Activated CD8-positive, alpha-beta memory T cell treated with anti-CD3 and anti-CD28 coated beads for 48 hours (primary cell): ENCODE measurements at places on chromosomes 2 and 18.

DNA sequence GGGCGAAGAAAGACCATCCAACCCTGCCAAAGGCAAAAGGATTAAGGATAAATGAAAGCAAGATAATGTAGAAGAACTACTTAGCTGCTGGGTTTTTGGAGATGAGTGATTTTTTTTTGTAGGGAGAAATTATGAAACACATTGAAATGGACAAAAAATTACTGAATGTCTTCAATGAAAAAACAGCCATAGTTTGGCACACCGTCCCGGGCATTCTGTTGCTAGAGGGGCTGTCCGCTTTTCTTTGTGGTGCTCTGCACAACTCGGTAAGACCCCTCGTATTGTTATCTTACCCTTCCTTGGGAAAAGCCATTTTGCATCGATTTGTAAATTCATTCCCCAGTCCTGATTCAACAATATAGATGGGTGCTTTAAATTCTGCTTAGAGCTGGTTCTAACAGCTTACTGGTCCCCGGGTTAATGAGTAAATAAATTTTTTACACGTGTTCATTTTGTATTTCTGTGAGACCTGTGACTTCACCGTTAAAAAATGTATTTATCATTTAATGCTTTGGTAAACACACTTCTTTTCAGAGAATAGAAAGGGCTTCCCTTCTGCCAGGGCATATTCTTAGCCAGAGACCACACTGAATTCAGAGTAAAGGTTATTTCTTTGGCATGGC is 912 bp upstream of the LAPTM4A start:
- DNase-seq = no peak

DNA sequence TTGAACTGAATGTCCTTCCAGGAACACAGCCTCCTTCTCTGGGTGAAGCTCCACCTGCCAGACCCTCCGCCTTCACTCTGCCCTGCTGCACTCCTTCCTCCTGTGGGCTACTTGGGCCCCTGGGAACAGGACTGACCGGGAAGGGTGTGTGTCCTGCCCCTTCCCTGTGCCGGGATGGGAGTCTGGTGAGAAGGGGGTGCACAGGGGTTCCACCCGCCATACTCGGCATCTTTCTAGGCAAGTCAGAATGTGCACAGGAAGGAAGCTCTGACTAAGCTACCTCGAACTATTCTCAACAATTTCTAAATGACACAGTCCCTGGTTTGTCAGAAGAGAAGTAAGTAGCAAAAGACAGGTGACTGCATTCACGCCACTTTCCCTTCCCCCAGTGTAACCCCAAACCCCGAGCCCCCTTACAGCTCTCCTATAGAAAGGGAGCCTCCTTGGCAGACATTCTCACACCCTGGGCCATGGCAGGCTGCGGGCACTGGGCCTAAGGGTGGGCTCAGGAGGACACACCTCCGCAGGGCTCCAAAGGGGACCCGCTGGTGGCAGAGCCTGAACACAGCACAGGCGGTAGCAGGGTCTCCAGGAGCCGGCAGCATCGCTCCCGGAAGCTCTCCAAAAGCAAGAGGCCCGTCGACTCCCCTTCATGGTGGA is 184.1 kb downstream of the HDAC4 start:
- DNase-seq = peak; percentile 14

DNA sequence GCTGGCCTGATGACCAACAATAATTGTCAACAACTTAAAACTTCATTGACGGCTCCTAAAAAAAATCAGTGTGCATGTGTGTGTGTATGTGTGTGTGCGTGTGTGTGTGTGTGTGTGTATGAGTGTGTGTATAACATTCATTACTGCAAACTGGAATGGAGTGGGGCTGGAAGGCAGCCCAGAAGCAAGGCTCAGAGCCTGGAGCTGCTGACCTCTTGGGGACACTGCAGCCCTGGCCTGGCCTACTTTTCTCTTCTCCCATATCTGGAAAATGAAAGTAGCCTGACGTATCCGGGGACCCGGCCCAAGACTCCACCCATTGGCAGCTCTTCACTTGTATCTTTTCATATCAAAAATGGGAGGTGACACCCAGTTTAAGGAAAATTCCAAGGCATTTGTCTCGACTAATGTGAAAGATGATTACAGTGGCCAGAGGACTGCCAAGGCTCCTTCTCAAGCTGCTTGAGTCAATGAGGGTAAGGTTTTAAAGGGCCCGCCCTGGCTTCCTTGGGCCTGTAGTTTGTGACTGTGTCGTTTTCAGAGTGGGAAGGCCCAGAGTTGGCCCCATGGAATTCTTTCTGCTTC is 72.4 kb upstream of the IL1R1 start:
- no peak for DNase-seq

DNA sequence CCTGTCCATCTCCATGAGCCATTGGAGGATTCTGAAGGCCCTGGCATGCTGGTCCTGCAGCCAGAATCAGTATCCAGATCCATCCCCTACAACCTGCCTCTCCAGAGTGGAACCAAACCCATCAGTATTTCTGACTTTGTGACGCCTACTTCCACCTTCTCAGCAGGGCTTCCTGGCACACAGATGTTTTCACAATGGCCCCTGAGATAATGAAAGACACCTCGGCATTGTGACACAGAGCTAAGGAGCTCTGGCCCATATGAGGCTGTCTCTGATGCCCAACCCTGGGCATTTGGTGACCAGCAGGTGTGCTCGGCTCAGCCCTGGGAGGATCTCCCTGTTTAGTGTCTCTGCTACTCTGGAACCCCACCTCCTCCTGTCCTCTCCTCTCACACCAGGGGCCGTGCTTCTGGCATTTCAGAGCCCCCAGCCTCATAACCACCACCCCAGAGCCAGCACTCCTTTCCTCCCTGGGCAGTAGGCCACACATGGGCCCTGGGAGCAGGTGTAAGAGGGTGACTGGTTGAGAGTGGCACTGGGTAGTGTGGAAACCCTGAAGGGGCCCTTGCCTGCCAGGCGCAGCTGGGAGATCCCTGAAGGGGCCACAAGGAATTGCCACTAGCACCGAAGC is 38.2 kb downstream of the FOSL2 start:
- DNase-seq = no peak

- DNase-seq = no peak
These were observed 53.0 kb downstream of the KLF7 start for GRCh38 chr2:207112785-207113184.

GRCh38 chr2:191569025-191569424 is 108.9 kb upstream of the NABP1 start:
- DNase-seq = no peak

DNA sequence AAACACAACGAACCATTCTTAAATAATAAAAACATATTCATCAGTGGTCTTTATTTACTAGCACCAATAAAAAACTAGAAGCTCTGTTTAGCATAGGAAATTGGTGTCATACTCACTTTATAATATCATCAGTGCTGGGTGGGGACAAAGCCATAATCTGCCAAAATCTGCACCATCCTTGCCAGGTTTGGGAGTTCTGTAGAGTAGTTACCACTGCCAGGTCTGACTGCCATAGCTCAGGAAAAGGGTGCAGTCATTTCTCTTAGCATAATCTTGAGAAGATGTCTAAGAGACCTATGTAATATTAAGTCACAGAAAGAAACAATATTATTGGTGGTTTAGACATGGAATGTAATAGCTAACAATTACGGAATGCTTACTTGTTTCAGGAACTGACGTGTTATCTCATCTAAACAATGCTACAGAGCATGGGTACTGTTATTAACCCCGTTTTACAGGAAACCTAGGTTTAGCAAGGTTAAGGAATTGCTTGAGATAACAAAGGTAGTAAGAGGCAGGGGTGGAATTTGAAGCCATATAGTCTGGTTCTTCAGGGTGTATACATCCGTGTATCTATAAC is 1.6 kb upstream of the MARCHF7 start:
- no peak for DNase-seq

DNA sequence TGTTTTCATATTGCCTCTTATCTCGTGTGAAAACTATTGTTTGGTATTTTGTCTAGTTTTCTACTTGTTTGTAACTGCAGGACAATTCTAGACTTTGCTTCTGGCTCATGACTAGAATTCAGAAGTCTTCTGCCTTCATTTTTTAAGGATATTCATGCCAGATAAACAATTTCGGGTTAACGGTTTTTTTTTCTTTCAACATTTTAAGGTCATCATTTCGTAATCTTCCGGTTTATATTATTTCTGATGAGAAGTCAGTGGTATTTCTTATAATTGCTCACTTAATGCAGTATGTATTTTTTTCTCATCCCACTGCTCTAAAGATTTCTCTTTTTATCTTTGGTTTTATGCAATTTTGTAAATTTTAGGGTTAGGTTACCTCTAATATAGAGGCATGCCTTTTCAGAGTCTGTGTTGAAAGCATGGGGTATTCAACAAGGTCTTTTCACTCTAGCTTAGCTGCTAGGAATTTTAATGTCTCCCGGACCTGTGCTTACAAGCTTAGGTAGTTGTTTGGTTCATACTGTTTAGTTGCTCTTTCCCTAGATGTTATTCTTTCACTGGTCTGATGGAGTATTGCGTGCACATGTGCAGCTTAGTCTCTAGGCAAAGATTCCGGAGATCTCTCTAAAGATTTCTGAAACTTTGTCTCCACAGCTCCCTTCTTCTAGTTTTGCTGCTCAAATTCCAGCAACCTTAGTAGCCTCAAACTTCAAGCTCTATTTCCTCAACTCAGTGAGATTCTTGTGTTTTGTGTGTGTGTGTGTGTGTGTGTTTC is 198.1 kb downstream of the MCFD2 start:
- no peak for DNase-seq

DNA sequence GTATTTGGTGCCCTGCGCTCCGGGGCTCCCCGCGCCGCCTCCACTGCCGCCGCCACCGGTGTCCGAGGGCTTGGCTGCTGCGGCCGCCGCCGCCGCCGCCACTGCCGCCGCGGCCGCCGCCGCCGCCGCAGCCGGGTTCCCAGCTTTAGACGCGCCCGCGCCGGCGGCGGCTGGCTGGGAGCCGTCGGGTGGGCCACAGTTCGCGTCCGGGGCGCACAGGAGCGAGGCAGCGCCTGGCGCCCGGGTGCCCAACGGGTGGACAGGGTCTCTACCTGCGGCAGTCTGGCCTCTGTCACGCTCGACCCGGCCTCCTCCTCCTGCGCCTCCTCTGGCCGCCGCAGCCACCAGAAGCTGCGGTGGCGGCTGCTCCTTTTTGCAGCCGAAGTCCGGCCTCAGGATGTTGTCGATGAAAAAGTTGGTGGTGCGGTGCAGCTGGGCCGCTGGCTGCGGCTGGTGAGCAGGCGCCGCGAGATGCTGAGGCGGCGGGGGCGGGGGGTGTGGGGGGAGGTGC is 951 bp downstream of the EN1 start:
- no peak for DNase-seq

DNA sequence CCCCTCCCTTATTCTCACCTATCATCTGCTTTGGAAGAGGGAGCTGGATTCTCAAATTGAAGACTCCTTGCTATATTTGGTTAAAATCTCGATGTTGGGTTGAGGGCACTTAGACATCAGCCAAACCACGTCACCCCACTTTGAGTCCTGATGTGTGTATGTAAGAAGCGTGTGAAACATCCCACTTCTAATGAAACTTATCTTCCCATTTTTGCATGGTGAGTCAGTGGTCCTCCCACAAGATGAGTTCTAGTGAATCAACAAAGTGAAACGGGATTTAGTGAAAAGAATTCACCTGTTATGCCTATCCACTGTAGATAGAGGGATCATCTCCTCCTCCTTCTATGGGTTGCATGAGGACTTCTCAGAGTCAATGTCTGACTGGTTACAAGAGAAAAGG is 51.4 kb upstream of the SPRED2 start:
- no peak for DNase-seq

GRCh38 chr2:183564726-183565125 is 440.5 kb downstream of the NUP35 start:
- no peak for DNase-seq

DNA sequence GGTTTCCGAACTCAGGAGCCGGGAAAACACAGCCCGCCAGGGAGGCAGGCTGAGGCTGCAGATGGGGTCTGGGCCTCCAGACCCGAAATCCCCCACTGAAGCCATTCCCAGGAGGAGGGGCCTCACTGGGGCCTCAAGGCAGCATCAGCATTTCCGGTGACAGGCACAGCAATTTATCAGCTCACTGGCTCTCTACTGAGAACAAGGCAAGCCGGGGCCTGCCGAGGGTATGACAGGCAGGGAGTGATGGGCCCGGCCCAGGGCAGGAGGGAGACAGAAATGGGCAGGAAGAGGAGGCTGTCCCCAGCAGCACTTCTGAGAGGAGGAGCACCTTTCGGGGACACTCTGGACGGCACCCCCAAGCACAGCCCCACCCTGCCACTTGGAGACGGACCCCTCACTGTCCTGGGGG is 12.5 kb downstream of the SDC1 start:
- DNase-seq = no peak

- no peak for DNase-seq
These were observed 110.4 kb upstream of the VRK2 start for GRCh38 chr2:57936216-57936615.

- no peak for DNase-seq
These were observed 70.0 kb upstream of the KCNH7 start for GRCh38 chr2:162908567-162908966.

GRCh38 chr18:63317556-63317946 is 2.0 kb downstream of the BCL2 start:
- no peak for DNase-seq

GRCh38 chr2:41234093-41234492 is 782.2 kb upstream of the SLC8A1 start:
- no peak for DNase-seq

DNA sequence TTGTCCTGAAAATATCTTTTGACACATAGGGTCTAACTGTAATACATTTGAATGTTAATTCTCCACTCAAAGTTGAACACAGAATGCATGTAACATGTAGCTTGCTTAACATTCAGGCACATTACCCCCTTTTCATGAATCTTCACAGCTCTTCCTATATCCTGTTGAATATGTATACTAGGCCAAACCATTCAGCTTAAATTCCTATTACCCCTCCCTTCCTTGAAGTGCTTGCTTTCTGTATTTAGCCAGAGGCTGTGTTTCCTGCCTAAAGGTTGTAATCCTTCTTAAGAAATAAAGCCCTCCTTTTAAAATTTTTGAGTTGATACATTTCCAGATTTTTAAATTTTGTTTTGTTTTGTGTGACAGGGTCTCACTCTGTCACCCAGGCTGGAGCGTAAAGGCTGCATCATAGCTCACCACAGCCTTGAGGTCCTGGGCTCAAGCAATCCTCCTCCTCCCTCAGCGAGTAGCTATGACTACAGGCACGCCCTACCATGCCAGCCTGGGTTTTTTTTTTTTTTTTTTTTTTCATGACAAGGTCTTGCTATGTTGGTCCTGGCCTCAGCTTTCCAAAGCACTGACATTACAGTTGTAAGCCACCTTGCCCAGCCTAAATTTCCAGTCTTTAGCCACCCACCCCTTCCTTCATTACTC is 357.6 kb downstream of the DSC3 start:
- no peak for DNase-seq
